ENCODE measurements at places on chromosomes 5 and 9.

- no peak for DNase-seq
These were observed 36.8 kb upstream of the CDH6 start for GRCh38 chr5:31156631-31157160.

DNA sequence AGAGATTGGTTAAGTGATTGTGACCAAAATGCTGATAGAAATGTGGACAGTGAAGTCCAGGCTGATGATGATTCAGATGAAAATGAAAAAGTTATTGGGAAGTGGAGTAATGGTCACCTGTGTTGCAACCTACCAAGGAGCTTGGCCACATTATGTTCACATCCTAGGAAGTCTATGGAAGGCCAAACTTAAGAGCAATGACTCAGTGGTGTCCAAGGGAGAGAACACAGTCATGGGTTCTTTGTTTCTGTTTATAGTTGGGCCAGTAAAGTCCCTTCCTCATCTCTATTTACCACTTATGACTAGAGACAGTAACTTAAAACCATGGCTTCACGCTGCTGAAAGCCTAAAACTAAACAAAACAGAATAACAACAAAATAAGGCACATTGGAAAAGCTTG, 555.3 kb upstream of the DAB2 start:
- no peak for DNase-seq

DNA sequence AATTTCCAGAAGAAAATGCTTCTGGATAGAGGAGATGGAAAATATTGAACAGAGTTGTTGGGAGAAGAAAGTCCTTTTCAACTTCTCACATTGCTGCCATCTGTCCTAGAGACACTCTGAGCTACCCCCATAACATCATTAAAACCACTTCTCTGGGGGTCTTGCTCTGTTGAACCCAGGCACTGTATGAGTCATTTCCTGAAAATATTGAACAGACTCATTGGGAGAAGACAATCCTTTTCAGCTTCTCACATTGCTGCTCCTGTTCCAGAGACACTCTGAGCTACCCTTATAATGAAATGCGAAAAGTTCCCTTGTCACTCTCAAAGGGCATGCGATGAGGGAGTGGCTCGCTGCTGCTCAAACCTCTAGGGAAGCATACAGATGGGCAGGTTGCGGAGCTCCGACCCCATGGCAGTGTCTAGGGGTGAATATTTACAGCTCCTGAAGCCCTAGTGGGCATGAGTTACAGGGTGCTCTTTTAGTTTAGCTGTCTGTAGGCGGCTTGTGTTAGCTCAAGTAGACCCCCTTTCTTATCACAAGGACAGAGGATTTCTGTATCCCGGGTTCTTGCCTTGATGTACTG, 90.7 kb downstream of the CDKN2A start:
- no peak for DNase-seq

GRCh38 chr5:98836175-98836574, 62.7 kb downstream of the RGMB start:
- no peak for DNase-seq

- no peak for DNase-seq
These were observed 62.5 kb upstream of the PLPP1 start for GRCh38 chr5:55597014-55597981.

- no peak for DNase-seq
These were observed 13.6 kb downstream of the PLEKHG4B start for GRCh38 chr5:105504-106070.

DNA sequence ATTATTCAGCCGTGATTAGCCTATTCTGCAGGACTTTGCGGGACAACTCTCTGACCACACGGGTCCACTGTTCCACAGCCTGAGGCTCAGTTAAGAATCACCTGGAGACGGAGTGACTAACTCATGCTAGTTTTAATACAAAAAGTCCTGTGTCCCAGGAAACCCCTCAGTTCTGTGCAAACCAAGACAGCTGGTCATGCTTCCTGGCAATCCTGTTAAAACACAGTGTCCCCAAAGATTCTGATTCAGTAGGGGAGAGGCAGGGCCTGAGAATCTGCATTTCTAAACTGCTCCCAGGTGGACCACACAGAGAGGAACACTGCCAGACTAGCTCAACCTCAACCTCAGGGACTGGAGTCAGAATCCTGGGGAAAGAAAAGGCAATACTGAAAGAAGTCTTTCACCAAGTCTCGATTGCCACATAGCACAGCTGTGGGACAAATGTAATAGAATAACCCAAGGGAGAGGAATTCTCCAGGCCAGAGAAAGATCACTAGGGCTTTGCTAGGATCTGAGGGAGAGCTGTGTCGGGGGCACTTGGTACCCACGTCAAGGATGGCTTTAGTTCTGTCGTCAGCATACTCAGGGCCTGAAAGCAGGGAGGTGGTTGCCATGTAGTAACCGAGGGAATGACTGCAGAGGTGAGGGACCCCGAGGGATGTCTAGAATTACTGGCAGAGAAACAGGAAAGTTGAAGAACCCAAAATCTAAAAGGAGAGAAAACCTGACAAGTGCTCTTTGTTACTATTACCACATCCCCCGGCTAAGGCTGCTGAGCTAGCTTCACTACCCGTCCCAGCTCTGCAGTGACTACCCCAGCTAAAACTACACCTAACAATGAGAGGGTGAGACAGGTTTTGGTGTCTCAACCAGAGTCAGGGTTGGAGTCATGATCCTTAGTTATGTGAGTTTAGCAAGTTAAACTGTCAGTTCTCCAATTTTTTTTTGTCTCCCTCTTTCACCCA, 8.6 kb downstream of the SUSD1 start:
- no peak for DNase-seq

DNA sequence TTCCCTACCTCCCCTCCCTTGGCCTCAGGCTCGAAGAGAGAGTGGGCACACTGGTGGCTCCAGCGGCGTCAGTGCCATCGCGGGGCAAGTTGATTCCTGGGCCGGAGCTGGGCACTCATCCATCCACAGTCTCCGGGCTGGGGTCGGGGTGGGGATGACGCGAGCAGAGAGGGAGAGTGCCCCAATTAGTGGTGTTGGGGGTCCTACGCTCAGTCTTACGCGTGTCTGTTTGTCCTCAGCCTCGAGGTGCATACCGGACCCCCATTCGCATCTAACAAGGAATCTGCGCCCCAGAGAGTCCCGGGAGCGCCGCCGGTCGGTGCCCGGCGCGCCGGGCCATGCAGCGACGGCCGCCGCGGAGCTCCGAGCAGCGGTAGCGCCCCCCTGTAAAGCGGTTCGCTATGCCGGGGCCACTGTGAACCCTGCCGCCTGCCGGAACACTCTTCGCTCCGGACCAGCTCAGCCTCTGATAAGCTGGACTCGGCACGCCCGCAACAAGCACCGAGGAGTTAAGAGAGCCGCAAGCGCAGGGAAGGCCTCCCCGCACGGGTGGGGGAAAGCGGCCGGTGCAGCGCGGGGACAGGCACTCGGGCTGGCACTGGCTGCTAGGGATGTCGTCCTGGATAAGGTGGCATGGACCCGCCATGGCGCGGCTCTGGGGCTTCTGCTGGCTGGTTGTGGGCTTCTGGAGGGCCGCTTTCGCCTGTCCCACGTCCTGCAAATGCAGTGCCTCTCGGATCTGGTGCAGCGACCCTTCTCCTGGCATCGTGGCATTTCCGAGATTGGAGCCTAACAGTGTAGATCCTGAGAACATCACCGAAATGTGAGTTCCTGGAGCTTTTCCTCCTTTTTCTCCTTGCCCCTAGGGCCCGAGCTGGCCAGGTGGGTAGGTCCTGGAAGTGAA, 861 bp downstream of the NTRK2 start:
- DNase-seq, result peak; percentile 43

GRCh38 chr5:178468196-178468685, 122.0 kb downstream of the COL23A1 start:
- DNase-seq, result no peak

- DNase-seq, result no peak
These were observed 95.7 kb downstream of the INSL6 start for GRCh38 chr9:5089737-5090136.

GRCh38 chr9:38208206-38208901, 139.3 kb upstream of the SHB start:
- no peak for DNase-seq

GRCh38 chr5:93793159-93793781, 51.9 kb upstream of the POU5F2 start:
- no peak for DNase-seq

DNA sequence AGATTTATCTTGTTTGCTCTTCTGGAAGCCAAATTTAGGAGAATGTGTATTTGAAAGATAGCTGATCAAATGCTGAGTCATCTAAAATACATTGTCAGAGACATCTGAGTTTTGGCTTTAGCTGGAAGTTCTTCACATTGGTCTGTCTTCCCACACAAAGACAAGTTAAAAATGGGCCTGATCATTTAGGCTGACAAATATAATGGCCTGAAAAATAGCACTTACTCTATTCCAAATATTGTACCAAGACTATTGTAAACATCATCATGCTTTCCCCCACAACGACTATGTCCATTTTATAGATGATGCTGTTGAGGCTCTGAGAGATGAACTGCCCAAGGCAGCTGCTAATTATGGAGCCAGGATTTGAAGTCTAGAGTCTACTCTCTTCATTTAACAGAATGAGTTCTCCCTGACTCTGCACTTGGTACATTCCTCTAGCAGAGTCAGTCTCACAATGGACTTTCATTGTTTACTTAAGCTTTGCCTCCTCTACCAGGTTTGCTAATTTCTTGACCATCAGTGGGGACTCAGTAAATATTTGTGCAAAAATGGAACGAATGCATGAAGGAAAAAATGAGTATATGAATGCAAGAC, 619.4 kb upstream of the KLF4 start:
- no peak for DNase-seq

DNA sequence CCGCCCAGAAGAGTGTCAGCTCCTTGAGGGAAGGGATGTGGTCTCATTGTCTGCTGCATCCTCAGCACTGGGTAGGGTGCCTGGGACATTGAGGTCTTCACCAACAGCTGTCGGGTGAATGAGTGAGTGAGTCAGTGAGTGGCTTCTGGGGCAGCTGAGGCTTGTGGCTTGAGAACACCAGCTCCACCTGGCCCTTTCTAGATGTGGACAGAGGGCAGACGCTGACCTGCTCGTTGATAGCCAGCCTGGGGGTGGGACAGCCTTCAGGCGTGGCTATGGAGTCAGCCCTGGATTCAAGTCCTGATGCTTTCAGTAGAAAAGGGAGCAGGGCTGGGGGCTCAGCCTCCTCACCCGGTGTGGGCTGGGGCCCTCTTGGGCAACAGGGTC, 215.1 kb downstream of the C9orf50 start:
- no peak for DNase-seq

- DNase-seq, result no peak
These were observed 89.5 kb downstream of the EPB41L4A start for GRCh38 chr5:112329419-112330090.

All from testis (tissue), 5 donors.